ENCODE measurements at places on chromosomes 5 and 9. TPM values are rescaled to one million over a fixed set of nuclear protein-coding genes. Genes with fewer than 3 reads are reported as not detected.

The CCDC180 gene
- 0.57 TPM for total RNA-seq

The PTGS1 gene
- total RNA-seq: 1.3 TPM

The MARCHF11 gene
- total RNA-seq: not detected

The C5 gene
- 11.6 TPM for total RNA-seq

The DNAH5 gene
- total RNA-seq: 1.4 TPM

The OMD gene
- not detected for total RNA-seq

The SLIT3 gene
- 15.3 TPM for total RNA-seq

The ENTPD8 gene
- total RNA-seq: 0.31 TPM

The CFAP157 gene
- not detected for total RNA-seq

The NR2F1-AS1 gene
- 4.0 TPM for total RNA-seq

The KIAA0825 gene
- 0.35 TPM for total RNA-seq

The CEL gene
- 0.74 TPM for total RNA-seq

The IRX4 gene
- 0.42 TPM for total RNA-seq

The GBGT1 gene
- total RNA-seq: 2.7 TPM

The PAPPA gene
- 33.6 TPM for total RNA-seq

The SDHA gene
- total RNA-seq: 119 TPM

The TLR4 gene
- 0.31 TPM for total RNA-seq

The FAM170A gene
- not detected for total RNA-seq

The HRH2 gene
- total RNA-seq: 0.48 TPM

The DOK3 gene
- total RNA-seq: 3.0 TPM

The SLC34A3 gene
- total RNA-seq: 0.07 TPM
